Activated T-helper 1 cell treated with anti-CD3 and anti-CD28 coated beads, Interleukin-12 subunit alpha, Interleukin-12 subunit beta, Interleukin-2, Interleukin-4 antibody, amounts not matched to agents 30 ng/mL and 10 ng/mL and 1 ng/mL, durations not matched to agents 14 hours and 24 hours and 36 hours (primary cell): ENCODE measurements at places on chromosomes 13 and 19. TPM values are rescaled to one million over a fixed set of nuclear protein-coding genes. Genes with fewer than 3 reads are reported as not detected.

GRCh38 chr13:39895254-39895653 is 239.8 kb downstream of the COG6 start:
- no peak overlapping the region for H3K4me3 ChIP-seq
- peaks cover 17% of the 10 kb centered on the region for H3K4me1 ChIP-seq
- no peaks in the 10 kb centered on the region for H3K27me3 ChIP-seq
- H3K27ac ChIP-seq, result no peak overlapping the region

DNA sequence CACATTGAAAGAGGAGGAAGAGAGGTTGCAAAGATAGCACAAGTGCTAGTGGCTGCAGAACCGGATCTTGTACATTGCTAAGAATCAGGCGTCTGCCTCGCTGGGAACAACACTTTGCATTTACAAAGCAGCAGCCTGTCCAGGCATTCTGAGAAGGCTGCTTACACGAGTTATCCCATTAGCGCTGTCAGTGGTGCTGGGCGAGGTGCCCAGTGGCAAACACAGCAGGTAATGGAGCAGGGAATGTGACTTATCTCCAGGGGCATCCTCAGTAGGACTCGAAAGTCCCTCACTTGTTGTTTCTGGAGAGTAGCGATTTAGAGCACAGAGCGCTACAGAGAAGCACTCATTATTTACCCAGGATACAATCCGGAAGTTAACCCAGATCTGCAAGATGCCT is 209.6 kb downstream of the OLFM4 start:
- no peaks in the 10 kb centered on the region for H3K4me1 ChIP-seq
- H3K36me3 ChIP-seq, result no peaks in the 10 kb centered on the region
- H3K27me3 ChIP-seq, result no peaks in the 10 kb centered on the region
- DNase-seq, result no peak
- H3K27ac ChIP-seq, result no peak overlapping the region

Gene PLPP2
- 0.16 and 0.34 TPM in 2 replicates for total RNA-seq

Gene ZNF433
- total RNA-seq, result 0.39 TPM in 1 of 2 replicates, not detected in the other

DNA sequence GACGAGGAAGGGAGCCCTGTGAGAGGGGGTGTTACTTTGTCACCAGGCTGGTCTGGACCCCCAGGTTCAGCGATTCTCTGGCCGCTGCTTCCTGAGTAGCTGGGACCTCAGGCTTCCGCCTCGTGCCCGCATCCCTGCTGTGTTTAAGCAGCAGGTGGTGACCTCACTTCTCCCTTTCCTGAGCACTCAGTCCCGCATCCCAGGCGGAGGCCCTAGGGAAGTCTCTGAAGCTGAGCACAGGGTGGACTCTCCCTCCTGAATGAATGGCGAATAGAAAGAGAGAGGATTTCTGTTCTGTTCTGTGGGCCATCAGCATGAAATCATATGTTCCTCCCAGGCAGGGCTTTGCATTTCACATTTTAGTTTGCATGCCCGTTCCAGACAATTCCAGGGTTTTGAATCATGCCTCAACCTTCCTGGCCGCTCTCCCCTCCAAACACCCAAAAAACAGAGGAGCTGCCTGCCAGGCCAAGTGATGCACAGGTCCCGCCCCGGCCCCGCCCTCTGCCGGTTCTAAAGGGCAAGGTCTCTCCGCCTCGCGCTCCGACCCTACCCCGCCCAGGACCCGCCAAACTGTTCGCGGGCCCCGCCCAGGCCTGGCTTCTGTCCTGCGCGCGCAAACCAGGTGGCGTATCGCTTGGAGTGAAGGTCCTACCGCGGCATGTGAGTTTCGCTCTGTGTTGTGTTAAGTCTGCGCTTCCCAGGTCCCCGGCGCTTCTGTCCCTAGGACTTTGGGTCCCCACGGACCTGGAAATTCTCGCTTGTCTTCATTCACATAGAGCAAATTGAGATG is 35.1 kb upstream of the ZNF808 start:
- no peak overlapping the region for H3K4me3 ChIP-seq
- no peak for DNase-seq
- no peaks in the 10 kb centered on the region for H3K36me3 ChIP-seq
- H3K4me1 ChIP-seq, result no peaks in the 10 kb centered on the region
- H3K27ac ChIP-seq, result no peak overlapping the region
- H3K27me3 ChIP-seq, result no peaks in the 10 kb centered on the region

GRCh38 chr13:96958286-96958891 is 35.9 kb downstream of the OXGR1 start:
- no peak overlapping the region for H3K4me3 ChIP-seq
- H3K27ac ChIP-seq, result no peak overlapping the region
- H3K4me1 ChIP-seq, result no peaks in the 10 kb centered on the region

Gene GZMM
- total RNA-seq, result 52.7 and 55.6 TPM in 2 replicates

- H3K36me3 ChIP-seq, result no peaks in the 10 kb centered on the region
- no peak for DNase-seq
Observed at GRCh38 chr13:97945792-97946419, 7.6 kb upstream of the IPO5 start.

DNA sequence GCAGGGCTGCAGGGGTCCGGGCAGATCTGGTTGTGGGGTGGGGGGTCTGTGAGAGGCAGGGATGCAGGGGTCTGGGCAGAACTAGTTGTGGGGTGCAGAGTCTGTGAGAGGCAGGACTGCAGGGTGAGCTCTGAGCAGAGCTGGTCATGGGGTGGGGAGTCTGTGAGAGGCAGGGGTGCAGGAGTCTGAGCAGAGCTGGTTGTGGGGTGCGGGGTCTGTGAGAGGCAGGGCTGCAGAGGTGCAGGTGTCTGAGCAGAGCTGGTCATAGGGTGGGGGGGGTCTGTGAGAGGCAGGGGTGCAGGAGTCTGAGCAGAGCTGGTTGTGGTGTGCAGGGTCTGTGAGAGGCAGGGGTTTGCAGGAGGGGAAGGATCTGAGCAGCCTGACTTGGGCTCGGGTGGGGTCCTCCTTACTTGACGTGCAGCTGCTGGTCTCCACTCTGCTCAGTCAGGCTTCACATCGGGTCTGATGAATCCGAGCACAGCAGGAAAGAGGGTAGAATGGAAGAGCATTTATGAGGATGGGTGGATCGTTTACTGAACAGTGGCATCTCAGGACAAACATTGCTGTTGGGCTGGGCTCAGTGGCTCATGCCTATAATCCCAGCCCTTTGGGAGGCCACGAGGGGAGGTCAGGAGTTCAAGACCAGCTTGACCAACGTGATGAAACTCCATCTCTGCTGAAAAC is 31.2 kb downstream of the IGFL2 start:
- H3K4me3 ChIP-seq, result no peak overlapping the region
- H3K4me1 ChIP-seq, result peaks cover 8% of the 10 kb centered on the region

DNA sequence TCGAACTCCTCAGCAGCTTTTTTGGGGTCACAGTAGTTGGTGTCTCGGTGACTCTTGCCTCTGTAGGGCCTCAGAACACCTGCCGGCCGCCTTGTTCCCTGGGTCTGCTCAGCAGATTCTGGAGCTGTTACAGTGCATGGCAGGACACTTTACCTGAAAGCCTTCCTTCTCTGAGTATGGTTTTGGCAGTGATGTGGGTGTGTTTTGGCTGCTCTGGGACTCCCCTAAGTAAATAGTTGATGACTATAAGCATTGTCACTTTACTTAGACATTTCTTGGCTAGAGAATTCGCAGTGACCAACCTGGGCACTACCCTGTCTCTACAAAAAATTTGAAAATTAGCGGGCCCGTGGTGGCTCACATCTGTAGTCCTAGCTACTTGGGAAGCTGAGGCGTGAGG is 7.0 kb downstream of the MAU2 start:
- H3K27me3 ChIP-seq, result no peaks in the 10 kb centered on the region
- H3K27ac ChIP-seq, result no peak overlapping the region
- H3K4me1 ChIP-seq, result peaks cover 36% of the 10 kb centered on the region
- peaks cover 39% of the 10 kb centered on the region for H3K36me3 ChIP-seq
- no peak for DNase-seq
- no peak overlapping the region for H3K4me3 ChIP-seq

DNA sequence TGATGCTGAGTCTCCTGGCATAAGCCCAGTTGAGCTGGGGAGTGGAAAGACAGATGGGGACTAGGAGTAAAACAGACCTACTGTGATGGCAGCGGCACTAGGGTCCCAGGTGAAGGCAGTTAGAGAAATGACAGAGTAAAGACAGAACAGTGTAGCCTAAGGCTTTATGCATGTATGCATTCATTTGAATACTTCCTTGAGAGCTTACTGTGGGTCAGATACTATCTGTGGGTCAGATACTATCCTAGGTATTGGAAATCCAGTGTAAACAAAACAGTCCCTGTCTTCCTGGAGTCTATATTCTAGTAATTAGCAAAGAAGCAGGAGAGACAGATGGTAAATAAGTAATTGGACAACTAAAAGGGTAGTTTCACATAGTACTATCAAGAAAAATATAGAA is 73.7 kb upstream of the LRCH1 start:
- H3K36me3 ChIP-seq, result no peaks in the 10 kb centered on the region
- H3K27ac ChIP-seq, result no peak overlapping the region
- H3K27me3 ChIP-seq, result peaks cover 2% of the 10 kb centered on the region
- no peak overlapping the region for H3K4me3 ChIP-seq

Gene CACTIN
- total RNA-seq, result 37.2 and 40.8 TPM in 2 replicates

DNA sequence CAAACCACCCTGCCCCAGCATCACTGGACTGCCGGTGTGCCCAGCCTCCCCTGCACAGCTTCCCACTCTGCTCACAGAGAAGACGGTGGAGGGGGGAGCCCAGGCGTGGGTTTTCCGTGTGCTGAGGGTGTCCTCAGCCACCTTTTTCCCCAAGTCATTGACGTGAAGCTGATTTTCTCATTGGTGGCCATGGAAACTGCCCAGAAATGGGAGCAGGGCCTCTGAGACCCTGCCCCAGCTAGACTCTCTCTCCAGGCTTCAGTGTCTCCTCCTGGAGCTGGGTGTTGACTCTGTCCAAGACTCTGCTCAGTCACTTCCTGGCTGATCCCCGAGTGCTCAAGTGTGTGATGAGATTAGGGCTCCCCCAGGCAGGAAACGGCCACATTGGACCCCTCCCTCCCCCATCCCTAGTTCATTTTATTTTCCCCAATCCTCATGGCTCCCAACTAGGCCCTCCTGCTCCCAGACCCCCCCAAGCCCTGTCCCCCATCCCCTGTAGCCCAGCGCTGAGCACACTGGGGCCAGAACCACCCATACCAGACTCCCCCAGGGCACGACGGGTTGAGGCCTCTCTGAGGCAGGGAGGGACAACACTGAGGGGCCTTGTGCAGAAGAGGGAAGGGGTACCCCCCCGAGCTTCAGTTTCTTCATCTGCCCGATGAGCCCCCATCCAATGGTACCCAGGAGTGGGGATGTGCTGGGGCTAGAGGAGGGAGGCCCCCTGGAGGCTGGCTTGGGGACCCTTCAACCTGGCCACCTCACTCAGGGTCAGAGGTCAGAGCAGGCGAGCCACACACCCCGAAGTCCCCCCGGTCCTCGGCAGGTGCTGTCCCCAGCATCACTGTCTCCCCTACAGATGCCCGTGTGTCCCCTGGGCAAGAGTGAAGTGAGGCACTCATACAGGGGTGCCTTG is 1.2 kb upstream of the F2RL3 start:
- H3K4me1 ChIP-seq, result no peaks in the 10 kb centered on the region
- H3K27ac ChIP-seq, result no peak overlapping the region
- peaks cover 5% of the 10 kb centered on the region for H3K36me3 ChIP-seq
- H3K4me3 ChIP-seq, result no peak overlapping the region
- no peak for DNase-seq

DNA sequence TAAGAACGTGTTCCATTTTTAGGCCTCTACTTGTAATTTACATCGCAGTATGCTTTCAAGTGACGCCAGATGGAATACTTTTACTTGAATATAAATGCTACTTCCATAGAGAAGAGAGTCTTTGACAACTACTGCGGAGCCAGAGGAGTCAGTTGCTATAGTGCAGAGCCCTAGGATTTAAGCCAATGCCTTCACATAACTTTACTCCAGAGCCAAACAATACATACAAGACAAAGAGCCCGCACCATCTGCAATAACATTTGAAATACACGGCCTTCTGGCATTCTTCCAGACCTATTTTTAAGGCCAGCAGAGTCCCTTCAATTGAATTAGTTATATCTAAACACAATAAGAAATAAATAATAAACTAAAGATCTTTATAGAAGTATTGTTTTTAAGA is 59.4 kb downstream of the XPO4 start:
- H3K27me3 ChIP-seq, result no peaks in the 10 kb centered on the region
- H3K4me3 ChIP-seq, result no peak overlapping the region
- H3K4me1 ChIP-seq, result no peaks in the 10 kb centered on the region
- no peak overlapping the region for H3K27ac ChIP-seq

GRCh38 chr19:34327851-34328250 is 37.1 kb upstream of the GPI start:
- no peak overlapping the region for H3K27ac ChIP-seq
- H3K4me1 ChIP-seq, result no peaks in the 10 kb centered on the region
- no peak for DNase-seq
- peaks cover 25% of the 10 kb centered on the region for H3K36me3 ChIP-seq

DNA sequence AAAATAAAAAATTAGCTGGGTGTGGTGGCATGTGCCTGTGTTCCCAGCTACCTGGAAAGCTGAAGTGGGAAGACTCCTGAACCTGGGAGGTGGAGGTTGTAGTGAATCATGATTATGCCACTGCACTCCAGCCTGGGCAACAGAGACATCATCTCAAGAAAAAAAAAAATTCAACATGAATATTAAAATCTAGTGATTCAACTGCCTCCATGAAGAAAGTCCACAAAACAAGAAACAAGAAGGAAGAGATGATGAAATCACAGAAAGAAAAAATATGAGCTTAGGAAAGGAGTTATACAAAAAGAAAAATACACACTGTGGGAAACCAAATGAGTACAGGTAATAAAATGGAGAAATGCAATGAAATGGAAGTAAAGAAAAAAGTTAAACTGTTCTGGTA is 99.6 kb upstream of the SIAH3 start:
- peaks cover 8% of the 10 kb centered on the region for H3K36me3 ChIP-seq
- DNase-seq, result no peak
- peaks cover 11% of the 10 kb centered on the region for H3K4me1 ChIP-seq
- no peaks in the 10 kb centered on the region for H3K27me3 ChIP-seq

DNA sequence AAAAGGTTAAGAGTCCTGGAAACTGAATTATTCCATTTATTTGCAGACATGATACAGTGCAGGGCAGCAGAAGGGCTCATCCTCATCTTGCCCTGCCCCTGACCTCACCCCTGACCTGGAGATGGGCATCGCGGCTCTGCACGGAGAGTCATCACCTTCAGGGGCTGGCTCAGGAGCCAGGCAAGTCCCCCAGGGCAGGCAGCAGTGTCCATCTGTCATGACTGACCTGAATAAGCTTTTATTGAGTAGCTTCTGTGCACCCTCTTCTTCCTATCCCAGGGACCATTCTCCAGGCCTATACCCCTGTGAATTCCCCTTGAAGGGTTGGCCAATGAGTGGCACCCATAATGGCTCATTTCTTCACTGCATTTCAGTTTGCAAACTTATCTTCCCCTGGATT is 484.2 kb downstream of the ZNF536 start:
- no peak overlapping the region for H3K27ac ChIP-seq
- DNase-seq, result no peak
- H3K36me3 ChIP-seq, result no peaks in the 10 kb centered on the region
- no peaks in the 10 kb centered on the region for H3K4me1 ChIP-seq

DNA sequence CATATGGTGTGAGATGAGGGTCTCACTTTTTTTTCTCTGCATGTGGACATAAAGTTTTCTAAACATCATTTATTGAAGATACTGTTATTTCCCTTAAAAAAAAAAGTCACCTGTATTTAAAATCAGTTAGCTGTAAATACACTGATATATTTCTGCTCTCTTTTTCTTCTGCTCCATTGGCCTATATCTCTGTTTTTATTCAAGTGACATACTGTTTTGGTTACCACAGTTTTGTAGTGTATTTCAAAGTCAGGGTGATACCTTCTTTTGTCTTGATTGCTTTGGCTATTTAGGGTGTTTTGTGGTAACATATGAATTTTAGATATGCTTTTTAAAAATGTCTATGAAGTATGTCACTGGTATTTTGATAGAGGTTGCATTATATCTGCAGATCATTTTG is 15.8 kb upstream of the ZNF431 start:
- H3K27me3 ChIP-seq, result no peaks in the 10 kb centered on the region
- DNase-seq, result no peak
- no peaks in the 10 kb centered on the region for H3K4me1 ChIP-seq
- no peak overlapping the region for H3K4me3 ChIP-seq
- no peak overlapping the region for H3K27ac ChIP-seq

Gene PTGIR
- total RNA-seq, result 217 and 218 TPM in 2 replicates

Gene GAS6
- total RNA-seq, result 0.62 and 0.98 TPM in 2 replicates
